Right atrium auricular region (tissue), 2 donors: ENCODE measurements at places on chromosomes 3 and 15.
A peak's percentile ranks its signal among the peaks of the same experiment; 100 is the strongest.

DNA sequence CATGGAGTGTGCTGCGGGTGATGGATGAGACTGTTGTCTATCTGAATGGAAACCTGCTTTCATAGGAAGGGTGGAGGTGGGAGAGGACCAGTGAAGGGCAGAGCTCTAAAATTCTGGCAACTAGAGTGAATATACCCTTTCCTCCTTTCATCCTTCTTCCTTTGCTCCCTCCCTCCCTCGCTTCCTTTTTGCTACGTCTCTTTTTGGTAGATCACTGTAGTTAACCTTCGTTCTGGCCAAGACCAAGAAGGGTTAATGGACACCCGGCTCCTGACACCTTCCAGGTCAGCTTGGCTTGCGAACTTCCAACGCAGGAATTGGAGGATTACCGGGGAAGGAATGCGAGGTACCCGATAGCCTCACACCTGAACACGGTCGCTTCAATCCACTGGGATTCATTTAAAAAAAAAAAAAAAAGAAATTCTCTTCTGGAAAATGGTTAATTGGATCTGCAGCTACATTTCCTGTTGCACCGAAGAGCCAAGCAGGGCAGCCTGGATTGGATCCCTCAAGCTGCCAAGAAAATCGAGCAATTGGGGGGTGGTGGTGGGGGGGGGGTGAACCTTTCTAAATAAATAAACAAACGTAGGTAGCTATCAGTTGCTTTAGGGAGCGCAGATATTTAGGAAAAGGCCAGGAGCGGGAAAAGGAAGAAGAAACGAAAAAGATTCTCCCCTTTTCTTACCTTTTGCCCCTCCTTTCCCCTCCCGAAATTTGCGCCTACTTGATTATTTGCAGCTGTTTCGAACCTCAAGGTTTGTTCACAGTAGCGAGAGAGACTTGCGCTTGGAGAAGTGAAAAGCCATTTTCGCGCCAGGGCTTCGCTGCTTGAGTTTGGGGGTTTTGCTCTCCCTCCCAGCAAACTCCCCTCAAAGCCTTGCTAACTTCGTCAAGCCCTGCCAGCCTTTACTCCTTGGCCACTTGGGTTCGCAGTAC is 9.5 kb upstream of the NR2F2 start:
- DNase-seq, result peak; percentile 62

DNA sequence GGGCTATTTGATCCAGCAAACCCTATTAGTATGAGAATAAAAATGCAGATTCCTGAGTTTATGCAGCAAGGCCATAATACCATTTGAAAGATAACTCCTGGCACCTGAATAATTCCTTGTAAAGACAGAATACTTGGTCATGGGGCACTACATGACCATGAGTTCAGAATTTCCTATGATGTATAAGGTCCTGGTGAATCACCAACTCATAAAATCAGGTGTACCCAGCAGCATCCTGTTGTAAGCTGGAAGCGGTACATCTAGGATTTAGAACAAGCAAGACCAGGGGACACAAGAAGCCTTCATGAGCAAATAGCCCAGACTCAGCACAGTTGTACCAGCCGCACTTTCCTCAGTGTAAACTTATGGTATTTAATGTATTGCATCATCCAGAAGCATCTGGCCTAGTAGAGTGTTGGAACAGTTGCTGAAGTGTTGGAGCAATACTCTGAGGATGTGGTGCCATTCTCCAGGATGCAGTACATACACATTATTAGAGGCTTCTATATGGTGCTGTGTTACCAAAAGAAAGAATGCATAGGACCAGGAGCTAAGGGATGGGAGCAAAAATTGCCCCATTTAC is 233.4 kb downstream of the SQOR start:
- no peak for DNase-seq

DNA sequence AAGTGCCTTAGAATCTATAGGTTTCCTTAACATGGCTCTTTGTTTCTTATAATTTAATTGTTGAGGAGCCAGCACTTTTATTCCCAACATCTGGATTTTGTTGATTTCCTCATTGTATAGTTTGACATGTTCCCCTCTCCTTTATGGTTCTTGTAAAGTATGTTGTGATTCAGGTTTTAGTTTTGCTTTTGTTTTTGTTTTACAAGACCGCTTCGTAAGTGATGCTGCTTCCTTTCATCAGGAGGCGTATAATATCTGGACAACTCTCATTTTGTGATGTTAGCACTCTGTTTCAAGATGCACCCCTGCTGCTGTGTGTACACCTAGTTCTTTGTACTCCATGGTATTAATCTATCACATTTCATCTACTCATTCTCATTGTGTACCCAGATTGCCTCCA is 48.7 kb downstream of the SLC49A4 start:
- DNase-seq, result no peak

GRCh38 chr15:99333413-99333812 is 82.1 kb downstream of the LRRC28 start:
- no peak for DNase-seq

DNA sequence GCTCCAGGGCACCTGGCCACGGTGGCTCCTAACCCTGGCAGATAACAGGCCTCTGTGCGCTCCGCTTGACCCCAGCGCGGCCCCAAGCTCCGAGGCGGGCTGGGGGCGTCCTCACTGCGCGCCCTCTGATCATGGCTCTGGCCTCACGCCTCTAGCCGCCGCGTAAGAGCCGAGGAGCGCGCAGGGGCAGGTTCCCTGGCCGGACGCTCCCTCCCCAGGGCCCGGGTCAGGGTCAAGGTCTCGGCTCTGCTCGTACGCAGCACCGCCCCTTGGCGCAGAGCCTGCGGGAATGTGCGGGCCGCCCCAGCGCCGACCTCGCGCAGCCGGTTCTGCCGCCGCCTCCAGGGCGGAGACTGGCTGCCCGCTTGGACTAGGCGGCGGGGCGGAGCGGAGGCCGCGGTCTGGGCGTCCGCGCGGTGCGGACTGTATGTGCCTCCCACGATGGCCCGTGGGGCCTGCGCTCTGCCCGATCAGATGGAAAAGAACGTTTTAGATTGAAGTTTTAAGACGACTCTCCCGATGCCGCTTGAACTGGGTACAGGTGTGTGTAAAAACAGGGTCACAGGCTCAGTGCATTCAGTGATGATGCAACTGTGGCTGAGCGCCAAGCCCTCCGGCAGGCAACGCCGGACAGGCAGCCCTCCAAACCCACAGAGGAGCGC is 40.8 kb downstream of the CHST14 start:
- DNase-seq, result no peak

DNA sequence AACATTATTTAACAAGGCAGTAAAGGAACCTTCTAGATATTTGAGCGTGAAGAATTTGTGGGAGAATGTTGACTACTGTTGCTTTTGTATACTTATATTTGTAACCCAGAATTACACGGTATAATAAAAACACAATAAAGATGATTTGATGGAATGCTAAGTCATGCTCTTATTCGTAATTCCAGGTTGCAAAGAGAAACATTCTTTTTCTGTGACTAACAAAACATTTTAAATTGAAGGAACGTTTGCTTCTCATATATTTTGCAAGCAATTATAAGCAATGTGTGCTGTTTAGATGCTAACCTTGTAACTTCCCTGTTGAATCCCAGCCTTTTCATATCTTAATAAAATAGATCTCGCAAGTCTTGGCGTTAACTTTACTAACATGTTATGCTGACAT is 124.4 kb upstream of the CGNL1 start:
- DNase-seq, result no peak

DNA sequence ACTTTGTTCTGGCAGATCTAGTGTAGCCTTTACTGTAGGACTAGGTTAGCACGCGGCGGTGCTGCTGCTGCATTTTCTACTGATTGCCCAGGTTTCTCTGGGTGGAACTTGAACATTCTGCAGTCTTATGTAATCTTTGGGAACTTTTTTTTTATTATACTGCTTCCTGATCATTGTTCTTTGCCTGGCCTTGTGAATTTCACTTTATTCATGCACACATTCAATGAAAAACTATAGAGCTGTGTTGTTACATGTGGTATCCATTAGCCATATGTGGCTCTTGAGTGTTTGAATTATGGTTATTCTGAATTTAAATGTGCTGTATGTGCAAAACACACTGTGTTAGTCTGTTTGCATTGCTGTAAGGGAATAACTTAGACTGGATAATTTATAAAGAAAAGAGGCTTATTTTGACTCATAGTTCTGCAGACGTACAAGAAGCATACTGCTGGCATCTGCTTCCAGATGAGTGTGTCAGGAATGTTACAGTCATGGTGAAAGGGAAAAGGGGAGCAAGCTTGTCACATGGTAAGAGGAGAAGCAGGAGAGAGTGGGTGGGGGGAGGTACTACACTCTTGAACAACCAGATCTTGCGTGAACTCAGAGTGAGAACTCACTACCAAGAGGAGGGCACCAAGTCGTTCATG is 26.5 kb downstream of the MEF2A start:
- DNase-seq, result no peak

DNA sequence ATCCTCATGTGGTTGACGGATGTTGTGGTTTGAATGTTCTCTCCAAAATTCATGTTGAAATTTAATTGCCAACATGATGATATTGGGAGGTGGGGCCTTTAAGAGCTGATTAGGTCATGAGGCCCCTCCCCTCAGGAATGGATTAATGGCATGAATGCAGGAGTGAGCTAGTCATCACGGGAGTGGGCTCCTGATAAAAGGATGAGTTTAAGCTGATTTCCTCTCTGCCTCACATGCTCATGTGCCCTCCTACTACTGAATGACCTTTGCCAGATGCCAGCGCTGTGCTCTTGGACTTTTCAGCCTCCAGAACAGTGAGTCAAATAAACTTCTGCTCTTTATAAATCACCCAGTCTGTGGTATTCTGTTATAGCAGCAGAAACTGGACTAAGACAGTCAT is 111.2 kb downstream of the MYO5A start:
- DNase-seq, result no peak
